ENCODE measurements at places on chromosomes 2 and 18. TPM values are rescaled to one million over a fixed set of nuclear protein-coding genes. Genes with fewer than 3 reads are reported as not detected.

GRCh38 chr2:107553539-107553938 lies 273.2 kb upstream of the RGPD4 start:
- no peak for DNase-seq
- H3K27ac ChIP-seq, result no peak overlapping the region
- H3K36me3 ChIP-seq, result no peaks in the 10 kb centered on the region

Gene UPP2
- total RNA-seq, result not detected

GRCh38 chr18:9055185-9055584 lies 47.3 kb upstream of the NDUFV2 start:
- DNase-seq, result no peak
- H3K4me3 ChIP-seq, result no peak overlapping the region
- H3K27me3 ChIP-seq, result no peaks in the 10 kb centered on the region
- no peaks in the 10 kb centered on the region for H3K36me3 ChIP-seq
- H3K27ac ChIP-seq, result no peak overlapping the region
- H3K4me1 ChIP-seq, result no peaks in the 10 kb centered on the region

GRCh38 chr2:121897335-121897970 lies 142.0 kb downstream of the TSN start:
- DNase-seq, result no peak

Gene GALNT14
- 0.22 TPM for total RNA-seq

Gene DYSF
- 109 TPM for total RNA-seq

Gene TMEM163
- 0.32 TPM for total RNA-seq

GRCh38 chr18:42442656-42443055 lies 487.6 kb downstream of the PIK3C3 start:
- no peak overlapping the region for H3K4me3 ChIP-seq
- no peak overlapping the region for H3K27ac ChIP-seq
- H3K4me1 ChIP-seq, result no peaks in the 10 kb centered on the region

GRCh38 chr2:186841940-186842339 lies 7.0 kb downstream of the ZSWIM2 start:
- H3K4me1 ChIP-seq, result no peaks in the 10 kb centered on the region
- no peak overlapping the region for H3K27ac ChIP-seq
- H3K27me3 ChIP-seq, result no peaks in the 10 kb centered on the region

Gene ACVR1C
- 1.7 TPM for total RNA-seq

Gene SULT1C4
- 0.84 TPM for total RNA-seq

- H3K36me3 ChIP-seq, result no peaks in the 10 kb centered on the region
- DNase-seq, result no peak
- no peak overlapping the region for H3K4me3 ChIP-seq
- no peaks in the 10 kb centered on the region for H3K4me1 ChIP-seq
Observed at GRCh38 chr2:223488814-223489213, 113.3 kb downstream of the SCG2 start.

Gene TDRD15
- not detected for total RNA-seq

DNA sequence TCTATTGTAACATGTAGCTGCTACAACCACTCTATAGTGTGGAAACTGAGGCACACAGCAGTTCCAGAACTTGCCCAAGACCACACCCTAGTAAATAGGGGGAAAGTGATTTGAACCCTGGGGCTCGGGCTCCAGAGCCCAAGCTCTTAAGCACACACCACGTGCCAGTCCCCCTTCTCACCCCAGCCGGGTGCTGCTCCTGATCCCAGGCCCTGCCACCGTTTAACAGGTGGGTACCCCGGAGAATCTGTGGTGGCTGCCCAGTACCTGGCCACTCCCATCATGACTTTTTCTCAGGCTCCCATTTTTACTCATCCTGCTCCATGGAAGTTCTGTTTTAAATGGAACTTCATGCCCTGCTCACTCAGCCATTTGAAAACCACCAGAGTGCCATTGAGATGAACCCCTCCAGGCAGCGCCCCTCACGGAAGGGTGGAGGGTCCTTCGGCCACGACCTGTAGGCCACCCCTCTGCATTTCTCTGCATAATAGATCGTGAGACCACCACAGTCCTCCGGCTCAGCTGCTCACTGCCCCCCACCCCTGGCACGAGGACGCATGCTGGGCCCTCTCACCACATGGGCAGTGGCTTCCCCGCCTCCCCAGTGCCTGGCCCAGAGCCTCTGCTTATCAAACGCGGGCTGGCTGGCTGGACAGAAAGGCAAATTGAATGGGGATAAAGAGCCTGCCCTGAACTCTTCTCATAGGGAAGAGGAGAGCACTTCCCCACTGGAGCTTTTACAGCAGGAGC lies 42.1 kb downstream of the TMEM37 start:
- no peak overlapping the region for H3K27ac ChIP-seq
- H3K4me3 ChIP-seq, result no peak overlapping the region
- DNase-seq, result no peak

- H3K4me3 ChIP-seq, result no peak overlapping the region
- H3K27me3 ChIP-seq, result no peaks in the 10 kb centered on the region
- H3K4me1 ChIP-seq, result no peaks in the 10 kb centered on the region
- H3K27ac ChIP-seq, result no peak overlapping the region
Observed at GRCh38 chr18:31667185-31667584, 17.2 kb downstream of the B4GALT6 start.

GRCh38 chr2:179884193-179884592 lies 22.8 kb upstream of the ZNF385B start:
- H3K4me1 ChIP-seq, result no peaks in the 10 kb centered on the region
- no peak overlapping the region for H3K4me3 ChIP-seq
- DNase-seq, result no peak
- no peaks in the 10 kb centered on the region for H3K36me3 ChIP-seq
- no peaks in the 10 kb centered on the region for H3K27me3 ChIP-seq
- no peak overlapping the region for H3K27ac ChIP-seq

- no peak for DNase-seq
- no peak overlapping the region for H3K27ac ChIP-seq
- no peak overlapping the region for H3K4me3 ChIP-seq
Observed at GRCh38 chr2:8437949-8438400, 243.9 kb upstream of the ID2 start.

Gene LYG1
- total RNA-seq, result 0.44 TPM

GRCh38 chr18:9455718-9456511 lies 19.4 kb upstream of the RALBP1 start:
- no peak for DNase-seq
- no peaks in the 10 kb centered on the region for H3K27me3 ChIP-seq
- H3K4me1 ChIP-seq, result no peaks in the 10 kb centered on the region
- no peak overlapping the region for H3K27ac ChIP-seq
- no peaks in the 10 kb centered on the region for H3K36me3 ChIP-seq
- no peak overlapping the region for H3K4me3 ChIP-seq

DNA sequence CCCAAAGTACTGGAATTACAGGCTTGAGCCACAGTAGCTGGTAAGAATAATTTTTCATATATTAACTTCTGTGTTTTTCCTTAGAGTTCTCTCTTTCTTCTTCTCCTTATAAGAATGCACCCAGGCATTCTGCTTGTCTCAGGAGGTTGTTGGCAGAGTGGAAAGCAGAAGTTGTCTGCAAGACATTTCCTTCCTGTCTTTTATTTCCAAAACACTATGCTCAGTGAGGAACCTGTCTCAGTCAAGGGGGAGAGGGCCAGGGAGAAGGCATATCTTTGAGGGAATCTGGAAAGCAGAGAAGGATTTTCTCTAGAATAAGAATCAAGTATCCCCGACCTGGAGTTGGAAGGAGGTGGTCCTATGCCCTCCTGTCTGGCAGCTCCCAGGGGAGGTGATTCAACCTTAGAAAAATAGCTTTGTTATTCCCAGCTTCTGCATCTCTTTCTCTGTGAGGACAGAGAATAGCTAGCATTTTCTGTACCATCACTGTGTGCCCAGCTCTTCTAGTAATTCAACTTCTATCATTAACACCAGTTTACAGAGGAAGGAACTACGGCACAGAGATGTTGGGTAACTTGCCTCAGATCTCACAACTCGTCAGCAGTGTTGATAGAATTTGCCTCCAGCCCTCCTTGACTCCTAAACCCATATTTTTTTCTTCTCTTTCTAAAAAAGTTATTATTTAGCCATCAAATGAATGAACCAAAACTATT lies 3.8 kb upstream of the LPIN2 start:
- no peak for DNase-seq
- no peaks in the 10 kb centered on the region for H3K4me1 ChIP-seq
- H3K36me3 ChIP-seq, result no peaks in the 10 kb centered on the region
- no peak overlapping the region for H3K4me3 ChIP-seq

DNA sequence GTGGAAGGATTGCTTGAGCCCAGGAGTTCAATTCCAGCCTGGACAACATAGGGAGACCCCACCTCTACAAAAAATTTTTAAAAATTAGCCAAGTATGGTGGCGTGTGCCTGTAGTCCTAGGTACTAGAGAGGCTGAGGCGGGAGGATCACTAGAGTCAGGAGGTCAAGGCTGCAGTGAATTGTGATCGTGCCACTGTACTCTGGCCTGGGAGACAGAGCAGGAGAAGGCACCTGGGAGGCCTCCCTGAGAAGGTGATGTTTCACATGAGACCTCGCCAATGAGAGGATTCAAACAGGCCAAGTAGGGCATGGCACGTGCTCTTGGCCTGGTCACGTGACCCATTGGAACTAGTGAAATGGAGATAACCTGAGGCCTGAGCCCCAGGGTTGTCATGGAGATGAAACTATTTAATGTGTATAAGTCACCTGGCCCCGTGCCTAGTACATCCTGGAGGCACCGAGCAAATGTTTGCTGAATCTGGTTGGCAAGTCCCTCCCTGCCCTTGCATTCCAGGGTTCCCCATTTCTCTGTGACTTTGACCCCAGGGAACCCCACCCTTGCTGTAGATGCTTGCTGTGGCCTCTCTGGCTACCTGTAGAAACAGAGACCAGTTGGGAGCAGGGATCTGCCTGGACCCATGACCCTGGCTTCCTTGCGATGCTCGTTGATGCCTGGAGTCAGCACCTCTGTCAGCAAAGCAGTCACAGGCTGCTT lies 26.1 kb upstream of the ROCK2 start:
- H3K4me1 ChIP-seq, result peaks cover 75% of the 10 kb centered on the region
- H3K27me3 ChIP-seq, result no peaks in the 10 kb centered on the region
- no peaks in the 10 kb centered on the region for H3K36me3 ChIP-seq
- no peak for DNase-seq
- H3K4me3 ChIP-seq, result no peak overlapping the region
- peak overlapping the region; percentile 86 for H3K27ac ChIP-seq

- H3K27ac ChIP-seq, result no peak overlapping the region
- no peak overlapping the region for H3K4me3 ChIP-seq
- H3K4me1 ChIP-seq, result peaks cover 7% of the 10 kb centered on the region
- H3K27me3 ChIP-seq, result no peaks in the 10 kb centered on the region
Observed at GRCh38 chr2:236583621-236584203, 14.1 kb downstream of the ACKR3 start.
